Midbrain (tissue), 1 donor: ENCODE measurements at places on chromosomes 2 and 18.
A peak's percentile ranks its signal among the peaks of the same experiment; 100 is the strongest.

GRCh38 chr2:29954316-29954715 lies 32.9 kb upstream of the ALK start:
- peak; percentile 8 for DNase-seq

DNA sequence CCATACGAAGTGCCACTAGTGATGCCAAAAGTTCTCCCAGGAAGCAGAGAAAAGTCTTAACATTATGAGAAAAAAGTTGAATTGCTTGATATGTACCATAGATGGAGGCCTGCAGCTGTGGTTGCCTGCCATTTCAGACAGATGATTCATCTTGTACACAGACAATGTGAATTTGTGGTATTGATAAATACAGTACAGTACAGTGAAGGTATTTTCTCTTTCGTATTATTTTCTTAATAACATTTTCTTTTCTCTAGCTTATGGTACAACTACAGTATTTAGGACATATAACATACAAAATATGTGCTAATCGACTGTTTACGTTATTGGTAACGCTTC lies 33.6 kb upstream of the VWC2L start:
- no peak for DNase-seq

GRCh38 chr2:3839476-3839875 lies 136.1 kb downstream of the DCDC2C start:
- no peak for DNase-seq

DNA sequence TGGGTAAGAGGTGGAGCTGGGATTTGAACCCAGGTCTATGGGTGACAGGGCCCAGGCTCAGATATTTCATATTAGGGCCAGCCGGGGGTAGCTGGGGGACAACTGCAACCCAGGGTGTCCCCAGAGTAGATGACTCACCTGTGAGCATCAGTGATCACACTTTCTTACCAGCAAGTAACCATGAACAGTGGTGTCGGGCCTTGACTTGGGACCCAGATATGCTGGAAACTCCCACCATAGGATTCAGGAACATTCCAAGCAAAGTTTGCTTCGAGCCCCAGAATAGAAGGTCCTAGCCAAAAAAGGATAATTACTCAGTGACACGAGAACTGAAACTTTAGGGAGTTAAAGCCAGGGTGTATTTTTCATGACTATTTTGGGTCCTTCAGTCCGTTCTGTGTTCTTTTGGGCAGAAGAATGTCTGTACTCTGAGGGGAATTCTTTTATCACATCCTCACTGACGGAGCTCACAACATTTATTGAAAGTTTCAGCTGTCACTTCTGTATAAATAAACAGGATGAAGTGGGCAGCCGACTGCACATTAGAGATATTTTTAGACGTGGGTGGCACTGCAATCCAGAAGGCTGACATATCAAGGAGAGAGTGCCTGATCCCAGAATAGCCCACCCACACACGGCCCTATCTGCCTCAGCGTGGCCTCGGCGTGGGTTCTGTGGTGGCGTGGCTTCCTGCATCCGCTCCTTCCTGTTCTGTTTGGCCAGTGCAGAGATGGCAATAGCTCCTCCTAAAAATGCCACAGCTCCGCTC lies 45.6 kb downstream of the RAMP1 start:
- DNase-seq: no peak

DNA sequence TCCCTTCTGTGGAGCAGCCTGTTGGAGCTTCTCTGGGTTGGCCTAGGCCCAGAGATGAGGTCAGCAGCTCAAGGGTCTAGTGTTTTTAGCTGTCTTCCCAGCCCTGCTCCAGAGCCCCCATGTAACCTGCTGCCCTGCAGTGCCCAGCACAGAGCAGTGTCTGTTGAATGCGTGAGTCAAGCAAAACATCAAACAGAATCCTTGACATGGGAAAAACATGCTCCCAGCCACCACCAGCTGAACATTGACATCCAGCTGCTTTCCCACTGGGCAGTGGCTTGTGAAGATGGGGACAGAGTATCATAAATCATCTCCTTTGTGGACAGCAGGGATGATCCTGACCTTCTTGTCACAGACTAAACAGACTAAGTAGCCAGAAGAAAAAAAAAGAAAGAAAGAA lies 22.6 kb downstream of the IMPA2 start:
- DNase-seq: no peak

- peak; percentile 71 for DNase-seq
Observed at GRCh38 chr2:36351736-36352349, 3.7 kb upstream of the CRIM1 start.
